ENCODE measurements at places on chromosomes 4 and X.

DNA sequence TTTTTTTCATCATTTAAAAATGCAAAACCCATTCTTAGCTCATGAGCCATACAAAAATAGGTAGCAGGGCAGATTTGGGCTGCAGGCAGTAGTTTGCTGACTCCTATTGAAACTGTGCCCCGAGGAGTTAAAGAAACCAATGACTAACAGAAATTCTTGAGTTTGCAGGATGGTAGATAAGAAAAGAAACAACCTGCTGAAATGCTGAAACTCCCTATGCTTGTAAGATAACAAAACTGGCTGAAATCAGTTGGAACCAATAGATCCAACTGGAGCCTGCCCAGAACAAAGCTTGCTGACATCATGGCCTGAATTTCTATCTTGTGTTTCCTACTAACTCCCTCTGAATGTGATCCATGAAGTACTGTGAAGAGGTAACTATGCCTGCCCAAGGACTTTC lies 68.6 kb downstream of the ANOS1 start:
- no peak for DNase-seq

- DNase-seq = no peak
These were observed 88.6 kb upstream of the MAD2L1 start for GRCh38 chr4:120155287-120155686.

DNA sequence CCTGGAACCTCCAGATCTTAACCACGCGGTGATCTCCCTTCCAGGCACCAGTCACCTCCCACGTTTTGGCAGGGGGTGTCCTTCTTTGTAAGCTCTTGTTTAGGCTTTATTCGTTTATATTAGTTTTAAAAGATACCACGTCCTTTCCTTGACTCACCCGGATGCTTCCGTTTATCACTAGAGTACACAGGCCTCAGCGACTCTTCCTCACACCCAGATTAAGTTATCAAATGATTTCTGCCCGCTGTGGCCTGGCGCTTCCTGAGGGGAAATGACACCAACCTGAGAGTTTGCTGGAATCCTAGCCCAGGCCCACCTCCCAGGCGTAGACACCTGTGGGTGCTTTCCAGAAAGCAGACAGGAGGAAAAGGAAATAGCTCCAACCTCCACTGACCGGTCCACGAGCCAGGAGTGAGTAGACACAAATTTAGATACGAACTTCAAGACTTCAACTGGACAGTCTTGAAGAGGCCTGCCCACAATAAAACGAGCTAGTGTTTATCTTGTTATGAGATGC lies 756 bp upstream of the ADAMTS3 start:
- no peak for DNase-seq

DNA sequence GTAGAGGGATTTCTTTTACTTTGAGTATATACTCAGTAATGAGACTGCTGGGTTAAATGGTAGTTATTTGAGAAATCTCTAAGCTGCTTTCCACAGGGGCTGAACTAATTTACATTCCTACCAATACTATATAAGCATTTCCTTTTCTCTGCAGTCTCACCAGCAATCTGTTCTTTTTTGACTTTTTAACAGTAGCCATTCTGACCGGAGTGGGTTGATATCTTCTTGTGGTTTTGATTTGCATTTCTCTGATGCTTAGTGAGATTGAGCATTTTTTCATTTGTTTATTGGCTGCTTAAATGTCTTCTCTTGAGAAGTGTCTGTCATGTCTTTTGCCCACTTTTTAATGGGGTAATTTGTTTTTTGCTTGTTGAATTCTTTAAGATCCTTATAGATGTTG lies 43.3 kb downstream of the SPCS3 start:
- no peak for DNase-seq

DNA sequence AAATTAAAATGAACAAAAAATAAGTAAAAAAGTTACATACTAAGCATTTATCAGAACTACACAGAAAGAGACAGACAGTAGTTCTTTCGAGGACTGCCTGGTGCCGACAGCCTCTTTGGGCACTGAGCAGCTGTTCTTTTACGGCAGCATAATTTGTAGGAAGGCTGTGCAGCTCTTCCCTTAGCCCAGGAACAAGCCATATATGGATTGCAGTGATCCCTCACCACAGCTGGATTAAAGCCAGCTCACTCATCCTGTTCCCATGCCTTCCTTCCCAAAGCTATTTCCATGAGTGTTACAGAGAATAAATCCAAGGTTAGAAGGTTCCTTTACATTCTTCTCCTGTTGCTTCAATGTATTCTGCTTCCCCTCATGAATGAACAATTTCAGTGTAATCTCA lies 71.7 kb downstream of the DDX60L start:
- no peak for DNase-seq

DNA sequence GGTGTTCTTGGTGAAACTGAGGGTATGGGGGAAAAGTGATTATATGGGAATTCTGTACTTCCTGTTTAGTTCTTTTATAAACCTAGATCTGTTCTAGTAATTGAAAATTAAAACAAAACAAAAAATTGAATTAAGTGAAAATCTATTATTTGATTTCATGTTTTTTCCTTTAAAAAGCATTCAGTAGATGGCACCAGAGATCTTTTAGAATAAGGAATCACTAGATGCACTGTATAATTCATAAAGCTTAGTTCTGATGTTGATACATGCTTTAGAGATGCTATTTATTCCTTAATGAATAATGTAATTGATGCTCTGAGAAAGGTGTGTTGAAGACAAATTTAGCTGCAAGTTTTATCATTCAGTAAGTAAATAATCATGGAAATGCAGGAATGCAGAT lies 87.3 kb downstream of the LCORL start:
- no peak for DNase-seq

DNA sequence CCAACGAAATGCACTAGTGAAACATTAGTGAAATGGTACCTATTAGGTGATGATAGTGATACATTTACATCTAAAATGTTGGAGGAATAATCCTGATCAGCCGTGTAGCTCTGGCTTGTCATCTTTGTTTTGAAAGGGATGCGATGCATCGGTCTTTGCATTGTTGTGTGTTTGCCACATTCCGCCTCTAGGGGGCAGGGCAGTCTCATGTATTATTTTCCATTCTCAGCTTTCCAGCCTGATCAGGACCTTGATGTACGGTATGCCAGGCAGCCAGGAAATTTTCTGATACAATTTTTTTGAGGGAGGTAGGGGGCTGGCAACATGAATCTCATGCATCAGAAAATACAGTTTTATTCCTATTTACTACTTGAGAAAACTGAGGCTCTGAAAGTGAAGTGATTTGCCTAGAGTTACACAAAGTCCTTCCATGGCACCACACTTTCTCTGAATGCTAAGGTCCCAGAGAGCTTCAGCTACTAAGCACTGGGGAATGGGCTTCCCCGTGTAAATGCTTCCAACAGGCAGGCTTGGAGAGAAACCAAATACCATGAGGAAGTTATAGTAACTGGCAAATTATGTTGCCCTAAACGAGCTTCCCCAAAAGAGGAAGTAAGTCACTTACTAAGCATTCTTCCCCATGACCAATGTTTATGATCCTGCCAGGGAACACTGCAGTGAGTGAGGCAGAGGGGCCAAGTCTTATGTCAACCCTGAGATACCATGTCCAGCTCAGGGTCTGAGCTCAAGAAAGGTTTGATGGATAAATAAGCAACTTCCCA lies 31.8 kb upstream of the IQSEC2 start:
- peak; percentile 53 for DNase-seq

DNA sequence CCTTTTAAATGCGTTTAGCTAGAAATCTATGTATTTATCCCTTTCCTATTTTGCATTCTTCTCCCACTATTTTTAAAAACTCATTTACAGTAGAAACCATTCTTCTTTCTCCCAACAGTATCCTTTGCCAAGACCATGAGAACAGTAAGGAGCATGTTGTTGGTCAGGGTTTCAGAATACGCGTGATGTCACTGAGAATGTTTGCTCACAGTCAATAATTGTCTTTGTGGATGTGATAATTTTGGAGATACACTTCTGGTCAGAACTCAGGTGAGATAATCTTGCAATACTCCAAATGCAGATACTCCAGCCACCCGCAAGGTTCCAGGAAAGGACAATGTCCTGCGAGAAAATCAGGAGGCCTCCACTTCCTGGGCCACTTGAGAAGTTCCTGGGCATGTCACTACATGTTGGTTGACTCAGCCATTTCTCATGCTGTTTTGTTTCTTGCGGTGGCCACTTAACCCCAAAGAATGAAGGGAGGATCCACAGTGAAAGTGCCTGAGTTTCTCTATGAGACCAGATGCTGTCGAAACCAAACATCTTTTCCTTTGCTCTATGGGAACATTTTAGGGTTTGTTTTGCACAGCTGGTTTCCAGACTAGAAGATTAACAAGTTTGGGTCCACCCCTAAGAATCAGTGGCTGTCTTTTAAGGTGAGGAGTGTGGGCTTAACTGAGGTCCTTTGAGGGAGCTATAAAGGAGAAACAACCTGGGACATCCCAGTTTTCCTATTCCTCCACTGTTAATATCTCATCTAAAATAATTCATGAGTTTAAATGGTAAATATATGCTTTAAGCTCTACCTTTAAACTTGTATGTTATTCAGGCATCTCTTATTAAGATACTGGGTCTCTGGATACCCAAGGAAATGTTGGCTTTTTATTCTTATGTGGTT lies 116.0 kb downstream of the SOWAHB start:
- DNase-seq = no peak

DNA sequence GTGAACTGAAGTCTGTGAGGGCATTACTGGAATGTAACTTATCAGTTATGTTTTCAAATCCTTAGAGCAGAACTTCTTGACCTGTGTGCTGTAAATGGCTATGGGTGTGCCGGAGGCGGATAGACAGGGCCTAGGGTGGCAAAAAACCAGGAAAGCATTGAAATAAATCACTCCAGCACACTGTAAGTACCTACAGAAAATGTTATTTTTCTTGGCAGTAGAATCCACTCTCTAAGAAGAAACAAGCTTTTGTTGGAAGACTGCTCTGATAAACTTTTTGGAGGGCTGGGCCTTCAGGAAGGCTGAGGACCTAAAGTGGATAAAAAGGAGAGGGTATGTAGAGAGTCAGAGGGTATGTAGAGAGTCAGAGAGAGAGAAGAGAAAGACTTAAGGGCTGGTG lies 14.9 kb downstream of the CPE start:
- no peak for DNase-seq

DNA sequence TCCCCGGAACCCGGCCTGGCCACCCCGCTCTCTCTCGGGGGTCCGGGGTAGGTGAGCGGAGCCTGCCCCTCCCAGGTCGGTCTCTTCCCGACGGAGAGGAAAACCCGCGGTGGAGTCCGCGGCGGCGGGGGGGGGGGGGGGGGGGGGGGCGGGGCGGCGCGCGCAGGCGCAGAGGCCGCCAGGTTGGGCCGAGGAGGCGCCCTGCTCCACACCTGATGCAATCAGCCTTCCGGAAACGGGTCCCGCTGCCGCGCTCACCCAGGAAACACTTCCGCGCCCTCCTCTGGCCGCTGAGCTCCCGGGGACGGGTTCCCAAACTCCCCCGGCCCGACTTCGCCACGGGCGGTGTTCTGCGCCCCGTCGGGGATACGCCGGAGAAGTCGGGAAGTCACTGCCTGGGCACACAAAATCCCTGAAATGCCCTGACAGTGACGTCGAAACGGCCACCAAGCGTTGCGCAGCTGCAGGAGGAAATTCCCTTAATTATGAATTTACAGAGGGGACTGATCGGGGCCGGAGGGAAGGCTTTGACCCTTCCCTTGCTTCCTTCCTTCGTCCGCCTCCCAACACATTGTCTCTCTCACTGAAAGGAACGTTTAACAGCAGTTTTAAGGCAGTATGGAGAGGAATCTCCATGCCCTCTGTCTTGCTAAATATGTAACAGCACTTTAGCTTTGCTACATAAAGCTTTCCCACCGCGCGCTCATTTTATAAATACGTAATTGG lies 2.1 kb upstream of the APBB2 start:
- DNase-seq = no peak

DNA sequence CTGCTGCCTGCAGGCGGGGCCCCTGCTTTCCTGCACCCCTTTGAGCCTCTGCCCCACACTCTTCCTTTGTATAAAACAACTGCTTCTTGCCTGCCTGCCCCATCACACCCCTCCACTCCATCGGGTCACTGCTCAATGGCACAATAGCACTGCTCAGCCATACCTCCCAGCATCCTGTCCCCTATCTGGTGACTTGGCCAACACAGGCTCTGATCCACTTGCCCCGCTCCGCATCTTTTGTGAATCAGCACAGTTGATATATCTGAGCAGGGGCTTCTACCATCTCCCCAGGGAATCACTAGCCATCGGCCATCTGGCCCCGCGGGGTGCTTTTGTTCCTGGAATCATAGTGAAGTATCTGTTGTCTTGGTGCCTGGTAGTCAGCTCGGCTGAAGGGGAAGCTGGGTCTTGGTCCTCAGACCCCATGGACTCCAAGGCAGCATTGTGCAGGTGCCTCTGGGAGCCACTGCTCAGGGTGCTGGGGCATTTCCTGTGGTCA lies 45.3 kb downstream of the MAP7D3 start:
- no peak for DNase-seq

GRCh38 chr4:25029479-25030276 lies 1.1 kb downstream of the LGI2 start:
- DNase-seq = no peak

DNA sequence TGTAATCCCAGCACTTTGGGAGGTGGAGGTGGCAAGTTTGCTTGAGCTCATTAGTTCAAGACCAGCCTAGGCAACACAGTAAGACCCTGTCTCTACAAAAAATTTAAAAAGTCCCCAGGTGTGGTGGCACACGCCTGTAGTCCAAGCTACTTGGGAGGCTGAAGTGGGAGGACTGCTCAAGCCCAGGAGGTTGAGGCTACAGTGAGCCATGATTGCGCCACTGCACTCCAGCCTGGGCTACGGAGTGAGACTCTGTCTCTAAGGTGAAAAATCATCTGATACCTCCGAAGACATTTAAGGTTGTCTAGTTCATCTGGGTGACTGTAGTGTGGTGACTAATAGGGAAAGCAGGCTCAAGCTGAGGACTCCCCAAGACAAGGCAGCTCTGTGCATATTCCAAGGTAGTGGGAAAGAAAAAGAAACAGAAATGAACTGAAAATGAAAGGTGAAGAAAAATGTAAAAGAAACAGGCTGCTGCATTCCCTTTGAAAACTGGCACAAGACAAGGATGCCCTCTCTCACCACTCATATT lies 23.3 kb downstream of the FRYL start:
- no peak for DNase-seq

GRCh38 chr4:140448830-140449229 lies 21.4 kb upstream of the CLGN start:
- DNase-seq = no peak

Measured in effector CD4-positive, alpha-beta T cell (primary cell).